ENCODE measurements at places on chromosomes 2 and 18.

- DNase-seq = no peak
These were observed 370.4 kb downstream of the MTX2 start for GRCh38 chr2:176639671-176640070.

GRCh38 chr18:32200766-32201165 is 10.9 kb downstream of the MEP1B start:
- DNase-seq = no peak

DNA sequence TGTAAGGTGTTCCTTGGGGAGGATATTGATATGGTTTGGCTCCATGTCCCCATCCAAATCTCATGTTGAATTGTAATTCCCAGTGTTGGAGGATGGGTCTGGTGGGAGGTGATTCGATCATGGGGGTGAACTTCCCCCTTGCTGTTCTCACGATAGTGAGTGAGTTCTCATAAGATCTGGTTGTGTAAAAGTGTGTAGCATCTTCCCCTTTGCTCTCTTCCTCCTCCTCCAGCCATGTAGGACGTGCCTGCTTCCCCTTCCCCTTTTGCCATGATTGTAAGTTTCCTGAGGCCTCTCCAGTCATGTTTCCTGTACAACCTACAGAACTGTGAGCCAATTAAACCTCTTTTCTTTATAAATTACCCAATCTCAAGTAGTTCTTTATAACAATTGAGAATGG is 458.7 kb downstream of the LPIN1 start:
- no peak for DNase-seq

DNA sequence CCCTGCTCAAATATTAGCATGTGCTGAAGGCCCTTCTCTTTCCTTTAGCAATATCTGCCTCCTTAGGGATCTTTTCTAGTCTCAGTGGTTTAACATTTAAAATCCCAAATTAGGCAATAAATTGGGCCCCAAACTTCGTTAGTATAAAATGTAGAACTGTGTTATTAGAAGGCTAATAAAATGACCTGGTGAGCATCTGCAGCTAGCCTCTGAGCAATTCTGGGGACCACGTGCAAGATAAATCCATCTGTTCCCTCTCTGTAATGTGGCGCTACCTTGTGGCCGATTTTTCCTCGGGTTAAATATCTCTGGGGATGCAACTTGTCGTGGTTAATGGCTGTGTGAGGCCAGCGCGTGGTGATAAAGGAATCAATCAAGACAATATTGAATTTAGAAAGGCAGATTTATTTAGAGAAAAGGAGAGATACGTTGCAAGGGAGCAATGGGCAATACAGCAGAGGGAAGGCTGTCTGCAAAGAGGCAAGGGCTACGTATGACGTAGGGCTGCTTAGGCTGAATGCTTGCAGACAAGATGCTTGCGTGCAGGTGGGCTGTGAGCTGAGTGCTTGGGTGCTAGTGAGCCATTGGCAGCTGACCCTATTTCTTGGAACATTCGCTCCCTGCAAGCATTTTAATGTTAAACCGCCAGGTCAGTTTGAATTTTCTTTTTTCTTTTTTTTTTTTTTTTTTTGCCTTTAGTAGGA is 18.5 kb upstream of the IL36G start:
- DNase-seq = peak; percentile 16

GRCh38 chr2:159875083-159875482 is 77.1 kb upstream of the CD302 start:
- DNase-seq = no peak

DNA sequence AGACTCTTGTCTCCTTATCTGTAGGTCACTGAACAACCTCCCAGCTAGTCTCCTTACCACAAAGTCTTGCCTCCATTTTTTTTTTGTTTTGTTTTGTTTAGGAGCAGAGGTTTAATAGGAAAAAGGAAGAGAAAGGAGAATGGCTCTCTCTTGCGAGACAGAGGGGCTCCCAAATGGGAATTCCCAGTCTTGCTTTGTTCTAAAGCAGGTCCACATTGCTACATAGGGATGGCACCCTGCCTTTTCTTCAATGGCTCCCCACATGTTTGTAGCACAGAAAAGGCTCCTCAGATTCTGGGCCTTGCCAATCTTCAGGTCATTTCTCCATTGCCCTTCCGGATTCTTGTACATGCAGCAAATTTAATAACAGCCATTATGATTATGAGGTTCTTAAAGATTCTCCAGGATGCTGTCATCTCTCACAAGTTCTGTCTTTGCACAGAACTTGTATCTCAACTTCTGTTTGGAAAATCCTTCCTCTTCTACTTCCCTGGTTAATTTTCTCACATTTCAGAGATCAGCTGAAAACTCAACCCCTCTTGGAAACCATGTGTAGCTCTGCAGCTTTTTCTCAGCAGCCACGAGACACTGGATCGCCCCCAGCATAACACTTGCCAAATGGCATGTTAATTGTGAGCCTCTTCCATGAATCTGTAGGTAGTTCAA is 23.6 kb downstream of the IL1F10 start:
- no peak for DNase-seq

GRCh38 chr2:96537066-96537733 is 648 bp downstream of the ARID5A start:
- peak; percentile 53 for DNase-seq

DNA sequence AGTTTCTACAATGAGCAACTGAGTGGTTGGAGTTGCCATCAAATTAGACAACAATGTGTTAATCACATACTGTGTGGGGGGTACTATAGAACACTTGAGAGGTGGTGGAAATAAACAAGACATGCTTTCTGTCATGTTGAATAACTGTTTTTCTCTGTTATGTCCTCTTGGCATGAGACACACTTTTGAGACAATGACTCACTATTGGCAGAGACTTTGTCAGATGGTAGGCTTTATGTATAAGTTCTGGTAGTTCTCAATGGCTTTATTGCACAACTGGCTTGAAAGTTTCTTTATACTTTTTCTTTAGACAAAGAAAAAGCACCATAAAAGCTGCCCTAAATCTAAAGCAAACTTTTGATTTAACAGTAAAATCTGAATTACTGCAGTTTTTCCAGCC is 578.7 kb downstream of the ADCYAP1 start:
- DNase-seq = no peak

- no peak for DNase-seq
These were observed 90.6 kb downstream of the APOB start for GRCh38 chr2:20953146-20953824.

GRCh38 chr2:9126540-9126939 is 80.1 kb upstream of the ASAP2 start:
- DNase-seq = no peak

GRCh38 chr2:387980-388421 is 100.1 kb upstream of the ALKAL2 start:
- no peak for DNase-seq

DNA sequence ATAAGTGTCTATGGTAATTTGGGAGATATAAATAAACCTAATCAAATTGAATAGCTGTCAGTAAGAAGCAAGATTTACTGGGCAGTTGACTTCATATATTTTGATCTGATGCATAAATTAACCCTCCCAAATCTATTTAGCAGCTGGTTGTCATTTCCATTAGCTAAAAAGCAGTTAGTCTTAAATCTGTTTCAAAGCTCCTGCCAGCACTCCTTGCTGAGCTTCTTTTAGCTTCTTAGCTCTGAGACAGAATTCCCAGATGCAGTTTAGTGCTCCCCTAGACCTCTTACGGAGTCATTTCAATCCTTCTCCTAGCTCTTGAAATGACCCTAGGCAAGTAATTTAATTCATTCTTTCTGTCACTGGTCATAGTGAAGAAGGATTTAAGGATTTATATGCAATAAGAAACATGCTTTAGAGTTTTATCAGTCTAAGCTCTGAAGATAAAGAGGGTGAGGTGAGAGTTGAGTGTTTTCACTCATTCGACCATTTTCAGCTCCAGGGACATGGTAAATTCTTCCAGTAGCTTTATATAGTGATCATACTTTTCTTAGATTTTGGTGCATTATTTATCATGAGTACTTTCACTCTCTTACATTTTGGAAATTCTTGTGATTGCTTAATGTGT is 98.9 kb downstream of the PHLPP1 start:
- DNase-seq = no peak

DNA sequence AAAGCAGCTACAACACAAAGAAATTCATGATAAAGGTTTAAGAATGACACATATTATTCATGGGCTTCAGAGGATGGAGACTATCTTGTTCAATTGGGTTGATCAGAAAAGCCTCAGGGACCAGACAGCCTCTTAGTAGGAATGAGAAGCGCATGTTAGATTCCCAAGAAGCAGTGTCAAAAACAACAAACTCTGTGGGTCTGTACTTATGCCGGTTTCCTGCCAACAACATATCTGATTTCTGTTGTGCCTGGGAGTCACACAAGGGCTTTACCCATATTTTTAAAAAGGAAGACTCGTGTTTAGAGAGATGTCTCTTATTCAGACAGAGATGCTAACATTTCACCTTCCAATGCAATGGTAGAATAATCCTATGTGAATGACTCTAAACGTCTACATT is 2180.6 kb upstream of the CELF4 start:
- DNase-seq = no peak

GRCh38 chr2:46674488-46674887 is 195.1 kb downstream of the TMEM247 start:
- no peak for DNase-seq

GRCh38 chr18:26493021-26493420 is 55.3 kb downstream of the KCTD1 start:
- no peak for DNase-seq

GRCh38 chr2:126635281-126635680 is 20.7 kb upstream of the GYPC start:
- DNase-seq = no peak

GRCh38 chr2:175599966-175600831 is 401.9 kb downstream of the LNPK start:
- DNase-seq = peak; percentile 38

DNA sequence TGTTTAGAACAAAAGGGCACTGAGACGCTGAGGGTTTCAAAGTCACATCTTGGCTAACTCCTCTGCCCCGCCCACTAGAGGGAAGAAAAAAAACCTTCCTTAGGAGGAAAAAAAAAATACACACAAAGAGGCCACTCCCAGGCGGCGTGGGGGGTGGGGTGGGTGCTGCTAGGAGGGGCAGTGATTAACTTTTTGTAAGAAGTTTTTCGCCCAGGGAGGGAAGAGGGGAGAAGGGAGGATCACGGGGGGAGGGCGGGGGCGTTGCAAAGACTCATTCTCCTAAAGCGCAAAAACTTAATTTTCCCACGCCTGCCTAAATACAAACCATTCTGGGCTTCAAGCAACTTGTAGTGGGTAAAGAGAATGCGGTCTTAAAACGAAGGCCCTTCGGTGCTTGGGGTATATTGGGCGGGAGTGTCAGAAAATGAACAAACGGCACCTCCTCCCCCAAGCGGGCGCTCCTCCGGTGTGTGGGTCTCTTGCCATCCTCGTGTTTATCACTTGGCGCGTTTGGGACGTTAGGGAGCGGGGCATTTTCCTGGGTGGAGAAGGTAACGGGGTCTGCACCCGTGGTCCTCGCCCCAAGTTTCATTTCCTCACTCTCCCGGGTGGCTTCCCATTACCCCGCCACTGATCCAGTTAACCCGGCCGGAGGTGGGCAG is 1.7 kb downstream of the CXCR4 start:
- DNase-seq = peak; percentile 21

DNA sequence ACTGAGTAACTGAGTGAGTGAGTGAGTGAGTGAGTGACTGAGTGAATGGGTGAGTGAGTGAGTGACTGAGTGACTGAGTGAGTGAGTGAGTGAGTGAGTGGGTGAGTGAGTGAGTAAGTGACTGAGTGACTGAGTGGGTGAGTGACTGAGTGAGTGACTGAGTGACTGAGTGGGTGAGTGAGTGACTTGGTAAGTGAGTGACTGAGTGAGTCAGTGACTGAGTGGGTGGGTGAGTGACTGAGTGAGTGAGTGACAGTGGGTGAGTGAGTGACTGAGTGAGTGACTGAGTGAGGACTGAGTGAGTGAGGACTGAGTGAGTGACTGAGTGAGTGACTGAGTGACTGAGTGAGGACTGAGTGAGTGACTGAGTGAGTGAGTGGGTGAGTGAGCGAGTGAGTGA is 13.9 kb downstream of the MAL start:
- no peak for DNase-seq

- peak; percentile 54 for DNase-seq
These were observed 23.7 kb downstream of the COL6A3 start for GRCh38 chr2:237390235-237390634.

GRCh38 chr18:36658611-36659010 is 170.2 kb downstream of the TPGS2 start:
- no peak for DNase-seq

DNA sequence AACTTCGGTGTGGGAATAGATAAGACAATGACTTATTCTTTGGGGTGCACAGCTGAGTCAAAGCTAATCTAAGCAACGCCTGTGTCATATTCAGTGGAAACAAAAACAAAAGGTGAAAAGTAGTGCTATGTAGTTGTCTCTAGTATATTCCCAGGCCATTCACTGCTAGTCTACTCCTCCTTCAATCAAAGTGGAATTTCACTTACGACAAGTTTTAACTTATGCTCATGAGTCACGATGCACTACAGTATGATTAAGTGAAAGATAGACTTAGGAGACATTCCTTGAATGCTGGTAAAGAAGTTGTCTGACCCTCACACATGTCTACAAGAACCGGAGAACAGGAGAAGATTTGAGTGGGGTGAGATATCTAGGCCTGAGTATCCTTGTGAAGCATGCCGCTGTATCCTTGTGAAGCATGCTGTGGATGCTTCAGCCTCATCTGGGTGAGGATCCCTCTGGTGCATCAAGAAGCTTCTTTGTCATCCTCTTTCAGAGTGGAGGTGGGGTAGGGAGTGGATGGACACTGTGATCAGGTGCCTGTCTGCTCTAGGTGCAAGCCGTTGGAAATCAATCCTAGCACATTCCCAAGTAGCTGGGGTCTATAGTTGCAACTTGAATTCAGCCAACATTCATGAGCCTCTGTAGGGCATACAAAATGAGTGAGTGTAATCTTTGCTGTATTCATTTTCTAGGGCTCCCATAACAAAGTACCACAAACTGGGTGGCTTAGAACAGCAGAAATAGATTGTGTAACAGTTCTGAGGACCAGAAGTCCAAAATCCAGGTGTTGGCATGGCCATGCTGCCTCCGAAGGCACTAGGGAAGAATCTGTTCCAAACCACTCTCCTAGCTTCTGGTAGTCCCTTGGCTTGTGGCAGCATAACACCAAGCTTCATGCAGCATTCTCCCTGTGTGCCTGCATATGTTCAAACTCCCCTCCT is 173.5 kb upstream of the FN1 start:
- DNase-seq = no peak

DNA sequence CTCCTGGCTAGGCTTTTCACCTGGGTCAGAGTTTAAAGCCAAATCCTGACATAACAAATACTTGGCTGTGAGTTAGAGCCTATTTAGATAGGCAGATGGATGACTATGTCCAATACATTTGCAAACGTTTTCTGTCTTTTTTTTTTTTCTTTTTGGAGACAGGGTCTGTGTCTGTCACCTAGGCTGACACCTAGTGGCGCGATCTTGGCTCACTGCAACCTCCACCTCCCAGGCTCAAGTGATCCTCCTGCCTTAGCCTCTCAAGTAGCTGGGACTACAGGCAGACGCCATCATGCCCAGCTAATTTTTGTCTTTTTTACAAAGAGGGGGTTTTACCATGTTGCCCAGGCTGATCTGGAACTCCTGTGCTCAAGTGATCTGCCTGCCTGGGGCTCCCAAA is 124.8 kb downstream of the DYM start:
- DNase-seq = peak; percentile 28

DNA sequence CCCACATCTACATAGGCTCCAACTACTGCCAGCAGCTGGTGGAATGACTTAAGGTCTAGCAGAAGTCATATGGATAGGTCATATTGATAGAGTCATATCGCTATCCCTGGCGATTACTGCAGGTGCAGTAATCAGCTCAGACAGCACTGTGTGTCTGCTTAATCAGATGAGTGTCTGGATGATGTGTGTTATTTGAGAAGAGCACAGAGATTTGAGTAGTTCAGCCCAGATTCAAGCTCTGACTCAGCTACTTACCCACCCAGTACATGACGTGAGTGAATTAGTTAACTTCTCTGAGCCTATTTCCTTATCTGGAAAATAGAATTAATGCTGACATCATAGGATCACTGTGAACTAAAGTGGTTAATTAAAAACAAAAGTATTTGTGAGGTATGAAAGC is 78.9 kb downstream of the EHD3 start:
- DNase-seq = no peak
